ENCODE measurements at places on chromosomes 7 and 10.

- DNase-seq = no peak
These were observed 14.1 kb upstream of the SRGN start for GRCh38 chr10:69073736-69074364.

- no peak for DNase-seq
These were observed 8.2 kb upstream of the NDST2 start for GRCh38 chr10:73819513-73820093.

DNA sequence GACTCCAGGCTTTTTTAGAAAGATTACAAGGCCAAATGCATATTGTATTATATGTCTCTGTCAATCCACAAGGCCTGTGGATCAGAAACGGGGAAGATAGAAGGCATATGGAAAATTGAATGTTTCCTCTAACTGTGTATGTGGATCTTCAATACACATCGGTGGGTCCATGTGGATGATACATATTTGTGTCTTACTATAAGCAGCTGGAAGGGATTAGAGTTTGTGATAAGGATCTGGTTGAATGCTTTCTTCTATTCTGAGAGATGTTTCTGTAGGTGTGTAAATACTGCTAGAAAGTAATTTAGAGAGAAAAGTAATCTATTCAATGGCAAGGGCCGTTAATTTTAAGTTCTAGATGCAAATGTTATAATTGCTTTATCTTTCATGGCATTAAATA lies 137.8 kb upstream of the AKR1E2 start:
- no peak for DNase-seq

DNA sequence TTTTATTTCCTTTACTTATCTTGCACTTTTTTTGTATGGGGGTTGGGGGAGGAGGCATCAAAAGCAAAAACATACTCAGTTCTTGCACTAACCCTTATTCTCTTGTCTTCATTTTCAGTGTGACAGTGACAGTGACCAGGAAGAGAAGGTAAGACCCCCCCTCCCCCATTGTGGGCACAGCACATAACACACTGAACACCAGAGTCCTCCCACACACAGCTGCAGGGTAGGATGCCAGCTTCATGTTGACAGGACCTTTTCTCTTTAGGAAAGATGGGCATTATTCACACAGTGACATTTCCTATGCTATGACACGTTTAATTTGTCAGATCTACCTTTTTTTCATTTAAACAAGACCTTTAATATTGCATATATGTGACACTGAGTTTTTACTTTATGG lies 696.3 kb upstream of the GALNT17 start:
- no peak for DNase-seq

GRCh38 chr7:117972606-117973005 lies 99.4 kb upstream of the CTTNBP2 start:
- no peak for DNase-seq
